Activated CD8-positive, alpha-beta memory T cell treated with anti-CD3 and anti-CD28 coated beads for 36 hours (primary cell): ENCODE measurements at places on chromosomes 7 and 10. TPM values are rescaled to one million over a fixed set of nuclear protein-coding genes. Genes with fewer than 3 reads are reported as not detected.

OR2F1 gene
- not detected for total RNA-seq

OR9A2 gene
- total RNA-seq = not detected

EMX2 gene
- total RNA-seq = not detected

ASIC3 gene
- total RNA-seq = 3.6 TPM

ANXA8 gene
- total RNA-seq = not detected

STEAP2 gene
- total RNA-seq = not detected

CCNY gene
- total RNA-seq = 62.5 TPM

TEX47 gene
- not detected for total RNA-seq

ZNF282 gene
- 35.8 TPM for total RNA-seq

ZMIZ1 gene
- 38.3 TPM for total RNA-seq

VAX1 gene
- total RNA-seq = not detected

RGR gene
- total RNA-seq = not detected

AGR2 gene
- total RNA-seq = not detected

CRYGN gene
- not detected for total RNA-seq

TMEM178B gene
- total RNA-seq = 0.75 TPM

C10orf53 gene
- not detected for total RNA-seq

PLPP4 gene
- not detected for total RNA-seq
